ENCODE measurements at places on chromosomes 5 and 9. TPM values are rescaled to one million over a fixed set of nuclear protein-coding genes. Genes with fewer than 3 reads are reported as not detected.

PROB1 gene
- total RNA-seq, result 0.75 TPM

MEGF10 gene
- total RNA-seq, result not detected

OR2Y1 gene
- total RNA-seq, result not detected

FBP2 gene
- total RNA-seq, result not detected

MXD3 gene
- total RNA-seq, result 18.1 TPM

GRCh38 chr9:132023419-132024180, 56.1 kb downstream of the MED27 start:
- no peak for DNase-seq

DNA sequence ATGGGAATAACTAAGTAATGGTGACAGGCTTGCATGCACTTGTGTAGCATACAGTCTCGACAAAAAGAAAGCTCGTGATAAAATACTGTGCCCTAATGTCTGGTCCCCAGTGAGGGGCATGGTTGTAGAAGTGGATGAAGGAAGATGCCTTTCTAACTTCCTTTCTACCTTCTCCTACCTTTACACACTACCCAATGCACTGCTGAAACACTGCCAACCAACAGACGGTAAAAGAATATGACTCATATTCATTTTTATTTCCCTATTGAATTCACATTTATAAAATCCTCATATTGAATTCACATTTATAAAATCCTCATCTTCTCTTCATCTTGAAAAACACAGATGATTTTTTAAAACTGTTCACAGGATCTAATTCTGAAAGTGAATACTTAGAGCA, 223.0 kb downstream of the PJA2 start:
- DNase-seq, result no peak

GRCh38 chr5:37495668-37496347, 116.7 kb downstream of the WDR70 start:
- DNase-seq, result no peak

DNA sequence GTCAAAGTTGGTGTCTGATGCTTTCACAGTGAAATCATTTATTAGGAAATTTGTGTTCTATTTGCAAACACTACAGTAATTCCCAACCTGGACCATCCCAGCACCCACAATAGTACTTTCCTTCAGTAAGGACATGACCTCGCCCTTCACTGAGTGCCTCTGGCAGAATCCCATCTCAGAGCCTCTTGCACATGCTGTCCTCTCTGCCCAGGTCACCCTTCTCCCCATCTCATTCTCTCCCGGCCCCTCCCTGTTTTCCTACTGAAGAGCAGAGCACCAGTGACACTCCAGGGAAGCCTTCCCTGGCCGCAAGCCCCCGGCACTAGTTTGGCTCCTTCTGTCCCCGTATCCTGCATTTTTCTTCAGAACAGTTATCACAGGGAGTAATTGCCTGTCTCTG, 220.4 kb downstream of the MAPKAP1 start:
- no peak for DNase-seq

- DNase-seq, result no peak
These were observed 30.1 kb upstream of the RAI14 start for GRCh38 chr5:34626036-34626435.

GRCh38 chr9:89916001-89916597, 311.3 kb downstream of the GADD45G start:
- DNase-seq, result no peak

- no peak for DNase-seq
These were observed 15.2 kb upstream of the TAL2 start for GRCh38 chr9:105646879-105647594.

- DNase-seq, result no peak
These were observed 221.4 kb downstream of the SEMA5A start for GRCh38 chr5:9324348-9325077.
